ENCODE measurements at places on chromosomes 3 and 15.

DNA sequence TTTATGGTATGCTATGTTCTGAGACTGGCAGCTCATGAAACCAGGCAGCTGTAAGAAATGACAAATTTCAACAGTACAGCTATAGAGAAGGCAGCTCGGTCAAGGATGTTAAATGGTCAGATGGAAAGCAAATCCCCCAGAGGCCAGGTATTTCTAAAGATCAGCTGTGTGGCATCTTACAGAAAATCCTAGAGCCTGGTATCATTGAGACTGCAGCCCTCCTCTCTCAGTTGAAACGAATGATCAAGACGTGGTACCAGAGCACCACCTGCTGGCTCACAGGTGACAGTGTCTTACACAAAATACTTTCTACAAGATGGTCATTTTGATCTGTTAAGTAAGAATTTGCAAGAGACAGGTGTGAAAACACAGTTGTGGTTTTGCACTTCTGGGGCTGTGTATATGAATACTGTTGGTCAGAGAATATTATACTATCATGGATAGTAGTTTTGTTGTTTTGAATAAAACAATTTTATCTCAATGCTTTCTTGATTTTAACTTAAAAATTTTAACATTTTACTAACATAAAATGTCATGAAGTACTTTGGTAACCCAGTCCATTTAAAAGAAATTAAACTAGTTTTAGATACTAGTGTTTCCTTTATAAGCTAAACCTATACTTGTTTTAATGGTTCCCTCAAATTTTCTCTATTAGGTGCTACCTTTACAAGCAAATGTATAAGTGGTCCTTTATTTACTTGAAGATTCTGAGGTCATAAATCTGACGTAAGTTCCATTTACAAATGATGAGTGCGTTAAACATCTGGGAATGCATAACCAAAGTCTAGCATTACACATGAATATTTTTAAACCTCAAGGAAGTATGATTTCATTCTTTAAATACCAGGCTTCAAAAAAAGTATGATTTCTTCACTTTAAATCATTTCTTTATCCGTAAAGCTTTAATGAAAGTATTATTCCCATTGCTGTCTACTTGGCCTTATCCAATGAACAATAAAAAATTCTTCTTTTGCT is 121.8 kb downstream of the PDZRN3 start:
- peak; percentile 79 for DNase-seq

DNA sequence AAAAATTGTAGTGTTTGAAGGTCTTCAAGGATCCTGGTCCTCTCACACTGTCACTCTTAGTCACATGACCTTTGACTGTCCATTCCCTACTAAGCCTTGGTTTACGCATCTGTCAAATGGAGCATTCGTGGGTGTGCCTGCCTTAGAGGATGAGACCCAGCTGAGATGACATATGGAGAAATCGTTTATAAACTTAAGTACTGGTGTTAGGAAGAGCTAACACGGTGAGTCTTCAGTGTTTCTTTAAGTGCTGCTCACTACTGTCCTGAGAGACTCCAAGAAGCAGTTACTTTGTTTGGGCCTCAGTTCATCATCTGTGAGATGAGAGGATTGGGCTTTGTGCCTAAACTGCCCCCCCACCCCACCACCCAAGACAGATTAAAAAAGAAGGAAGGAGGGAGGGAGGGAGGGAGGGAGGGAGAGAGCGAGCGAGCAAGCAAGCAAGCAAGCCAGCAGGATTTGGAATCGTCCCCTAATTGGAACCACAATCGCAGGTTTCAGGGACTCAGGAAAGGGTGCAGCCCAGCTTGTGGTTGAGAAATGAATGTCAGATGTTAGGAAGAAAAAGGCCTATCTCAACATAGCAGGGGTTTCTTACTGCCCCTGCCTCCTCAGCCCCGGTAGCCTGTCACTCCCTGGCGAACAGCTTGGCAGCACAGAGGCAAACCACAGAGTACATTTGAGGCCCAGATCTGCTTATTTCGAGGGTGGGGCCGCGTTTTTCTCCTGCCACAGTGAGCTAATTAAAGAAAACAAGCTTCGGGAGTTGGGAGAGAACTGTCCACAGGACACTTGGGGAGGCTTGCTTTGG is 32.7 kb downstream of the SMAD3 start:
- peak; percentile 93 for DNase-seq

GRCh38 chr15:80849308-80849707 is 70.1 kb downstream of the CEMIP start:
- peak; percentile 24 for DNase-seq

GRCh38 chr3:9884555-9885165 is 4.6 kb upstream of the CIDEC start:
- DNase-seq, result peak; percentile 48
